Urinary bladder (tissue), 4 donors: ENCODE measurements at places on chromosomes 13 and 19. TPM values are rescaled to one million over a fixed set of nuclear protein-coding genes. Genes with fewer than 3 reads are reported as not detected.

The ZNF506 gene
- total RNA-seq, result 71.4 TPM

The MAST3 gene
- total RNA-seq, result 3.5 TPM

The DPF1 gene
- total RNA-seq, result 1.1 TPM

GRCh38 chr13:40488869-40489391 is 177.5 kb downstream of the FOXO1 start:
- no peak for DNase-seq

GRCh38 chr13:113086031-113086750 is 19.4 kb upstream of the F7 start:
- no peak for DNase-seq

DNA sequence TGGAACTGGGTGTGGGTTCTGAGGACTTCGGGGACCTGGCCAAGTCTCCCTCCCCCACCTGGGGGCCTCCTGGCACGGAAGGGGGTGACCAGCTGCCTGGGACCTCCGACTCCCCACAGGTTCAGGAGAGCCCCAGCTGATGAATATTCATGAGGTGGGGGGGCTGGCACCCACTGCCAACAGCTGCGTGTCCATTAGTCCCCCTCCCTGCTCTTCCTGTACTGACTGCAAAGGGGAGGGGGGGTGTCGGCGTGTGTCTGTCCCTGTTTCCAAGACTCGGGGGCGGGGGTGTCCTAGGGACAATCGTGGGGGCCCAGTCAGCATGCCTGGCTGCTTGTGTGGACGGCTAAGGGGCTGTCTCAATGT is 10.6 kb upstream of the NFIX start:
- DNase-seq, result no peak

DNA sequence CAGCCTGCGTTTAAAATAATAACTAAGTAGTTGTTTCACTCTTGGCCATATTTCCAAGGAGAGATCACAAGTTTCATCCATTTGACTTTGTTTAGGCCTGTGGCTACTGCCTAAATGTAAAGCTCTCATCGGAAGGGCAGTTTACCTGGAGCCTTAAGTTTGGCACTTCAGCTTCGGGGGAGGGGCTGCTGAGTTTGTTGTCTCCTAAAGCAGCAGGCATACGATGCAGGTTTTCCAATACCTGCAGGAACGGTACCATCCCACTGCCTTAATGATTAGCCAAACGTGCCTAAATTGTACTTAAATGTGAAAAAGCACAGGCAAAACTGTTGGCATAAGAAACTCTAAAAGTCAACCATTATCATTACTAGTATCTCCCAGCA is 63.1 kb downstream of the CRYL1 start:
- no peak for DNase-seq

DNA sequence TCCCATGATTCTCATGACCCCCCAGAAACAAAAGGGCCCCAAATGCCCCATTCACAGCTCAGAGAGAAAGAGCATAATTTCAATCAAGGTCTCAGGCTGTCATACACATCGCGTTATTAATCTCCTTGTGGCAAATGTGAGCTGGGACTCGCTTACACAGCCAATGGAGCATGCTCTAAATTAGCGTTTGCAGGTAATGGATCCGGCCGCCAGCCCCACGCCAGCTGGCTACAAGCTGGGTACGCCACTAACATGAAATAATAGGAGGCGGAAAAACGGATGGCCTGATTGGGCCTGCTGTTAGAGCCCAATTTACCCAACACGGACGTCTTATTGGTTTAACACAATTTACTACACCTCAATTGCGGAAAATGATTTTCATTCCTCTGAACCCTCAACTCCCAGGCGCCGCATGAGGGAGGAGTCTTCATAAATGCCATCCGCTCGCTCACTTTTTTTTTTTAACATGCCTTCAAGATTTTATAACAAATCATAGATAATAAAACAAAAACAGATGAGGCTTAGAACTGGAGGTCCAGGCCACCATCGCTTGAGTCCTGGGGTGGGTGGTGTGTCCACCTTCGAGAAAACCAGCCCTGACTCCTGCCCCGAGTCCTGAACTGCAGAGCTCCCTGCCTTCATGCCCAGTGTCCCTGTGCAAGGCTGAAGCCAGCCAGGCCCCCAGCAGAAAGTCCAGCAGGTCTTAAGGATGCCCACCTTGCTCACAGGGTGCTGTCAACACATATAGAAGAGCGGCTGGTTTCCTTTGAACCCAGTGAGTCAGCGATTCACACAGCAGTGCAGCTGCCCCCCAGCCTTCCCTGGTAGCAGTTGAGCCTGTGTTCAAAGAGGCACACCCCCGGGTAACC is 62.1 kb downstream of the PEPD start:
- DNase-seq, result no peak

GRCh38 chr19:5703819-5704818 is 14.0 kb downstream of the RPL36 start:
- no peak for DNase-seq

DNA sequence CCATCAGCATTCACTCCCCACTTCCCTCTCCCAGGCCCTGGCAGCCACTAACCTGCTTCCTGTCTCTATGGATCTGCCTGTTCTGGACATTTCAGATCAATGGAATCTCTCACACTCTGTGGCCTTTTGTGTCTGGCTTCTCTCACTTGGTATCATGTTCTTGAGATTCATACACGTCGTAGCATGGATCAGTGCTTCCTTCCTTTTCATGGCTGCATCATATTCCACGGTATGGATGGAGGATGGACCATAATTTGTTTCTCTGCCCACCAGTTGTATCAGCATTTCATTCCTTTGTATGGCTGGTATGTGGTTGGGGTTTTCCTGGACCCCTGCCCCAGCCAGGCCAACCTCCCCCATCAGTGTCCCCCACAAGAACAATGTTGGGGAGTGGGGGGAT is 36.2 kb downstream of the MYO9B start:
- DNase-seq, result no peak

GRCh38 chr13:100044936-100045335 is 44.0 kb upstream of the PCCA start:
- DNase-seq, result no peak

DNA sequence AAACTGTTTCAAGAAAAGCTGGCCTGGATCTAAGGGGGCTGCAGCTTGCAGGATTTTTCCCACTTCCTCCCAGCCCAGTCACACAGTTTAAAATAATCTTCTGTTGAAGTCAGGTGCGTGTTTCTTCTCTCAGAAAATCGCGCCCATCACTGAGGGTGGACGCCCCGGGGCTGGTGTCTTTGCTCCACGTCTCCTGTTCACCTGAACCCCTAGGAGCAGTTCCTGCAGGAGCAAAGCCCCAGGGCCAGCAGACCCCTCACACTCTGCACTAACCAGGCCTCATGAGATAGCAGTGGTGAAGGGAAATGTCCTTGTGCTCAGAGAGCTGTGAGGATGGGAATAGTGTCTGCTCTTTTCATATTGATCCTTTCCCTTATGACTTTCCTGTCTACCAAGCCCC is 920 bp upstream of the SIGLEC7 start:
- DNase-seq, result no peak

- DNase-seq, result no peak
Observed at GRCh38 chr13:100532090-100532766, 56.4 kb downstream of the GGACT start.

DNA sequence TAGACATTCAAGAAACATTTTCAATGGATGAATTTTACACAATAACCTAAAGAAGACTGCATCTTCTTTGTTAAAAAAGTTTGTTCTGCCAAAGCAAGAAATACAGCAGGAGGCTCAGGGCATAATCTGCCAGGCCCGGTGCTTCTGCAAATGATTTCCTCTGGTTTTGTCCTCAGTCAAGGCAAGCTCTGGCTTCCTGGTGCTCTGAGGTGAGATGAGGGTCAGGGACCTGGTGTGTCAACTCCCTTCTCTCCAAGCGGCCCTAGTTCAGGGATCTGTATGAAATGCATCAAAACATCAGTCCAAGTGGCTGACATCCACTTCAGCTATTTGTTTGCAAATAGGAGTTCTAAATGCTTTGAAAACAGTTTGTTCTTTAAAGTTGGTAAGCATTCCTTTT is 31.6 kb downstream of the LACC1 start:
- DNase-seq, result no peak

DNA sequence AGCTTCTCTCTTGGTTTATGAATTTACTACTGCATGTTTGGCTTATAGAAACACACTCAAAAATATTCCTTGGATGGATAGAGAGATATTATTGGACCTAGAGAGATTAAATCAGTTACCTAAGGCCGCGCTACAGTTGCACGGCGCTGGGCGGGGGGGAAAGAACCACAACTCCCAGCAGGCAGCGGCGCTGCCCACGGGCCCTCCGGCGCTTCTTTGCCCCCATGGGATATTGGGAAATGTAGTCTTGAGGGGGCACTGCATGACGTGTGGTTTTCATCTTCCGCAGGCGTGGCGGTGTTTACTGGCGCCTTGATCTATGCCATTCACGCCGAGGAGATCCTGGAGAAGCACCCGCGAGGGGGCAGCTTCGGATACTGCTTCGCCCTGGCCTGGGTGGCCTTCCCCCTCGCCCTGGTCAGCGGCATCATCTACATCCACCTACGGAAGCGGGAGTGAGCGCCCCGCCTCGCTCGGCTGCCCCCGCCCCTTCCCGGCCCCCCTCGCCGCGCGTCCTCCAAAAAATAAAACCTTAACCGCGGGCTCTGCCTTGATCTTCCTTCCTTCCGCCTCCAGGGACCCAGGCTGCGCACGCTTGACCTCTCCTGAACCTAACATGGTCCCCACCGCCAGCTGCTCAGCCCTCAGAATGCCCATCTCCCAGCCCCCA is 4.8 kb downstream of the EMP3 start:
- no peak for DNase-seq

DNA sequence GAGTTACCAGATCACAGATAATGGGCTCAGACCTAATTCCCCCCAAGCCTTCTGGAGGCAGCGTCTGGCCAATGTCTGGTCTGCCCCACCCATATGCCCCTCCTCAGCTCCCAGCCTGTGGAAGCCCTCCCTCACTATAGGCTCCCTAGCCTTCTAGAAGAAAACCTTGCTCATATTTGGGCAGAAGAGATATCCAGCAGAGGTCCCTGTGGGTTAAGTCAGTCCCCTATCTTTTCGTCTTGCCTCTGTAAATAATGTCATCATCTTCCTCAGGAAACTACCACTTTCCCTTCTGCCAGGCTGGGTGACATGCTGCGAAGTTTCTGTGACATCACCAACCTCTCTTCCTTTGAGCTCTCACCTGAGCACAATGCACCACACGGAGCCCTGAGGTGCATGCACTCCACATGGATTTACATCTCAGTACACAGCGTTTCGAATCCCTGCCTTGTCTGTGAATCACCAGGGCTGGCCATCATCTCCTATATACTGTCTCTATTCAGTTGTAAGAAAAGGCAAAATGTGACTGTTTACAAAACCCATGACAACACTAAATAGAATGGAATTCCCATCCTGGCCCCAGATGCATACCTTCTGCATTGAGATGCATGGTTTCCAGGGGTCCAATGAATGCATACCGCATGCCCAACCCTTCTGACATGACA is 112.8 kb downstream of the CRYL1 start:
- DNase-seq, result no peak

DNA sequence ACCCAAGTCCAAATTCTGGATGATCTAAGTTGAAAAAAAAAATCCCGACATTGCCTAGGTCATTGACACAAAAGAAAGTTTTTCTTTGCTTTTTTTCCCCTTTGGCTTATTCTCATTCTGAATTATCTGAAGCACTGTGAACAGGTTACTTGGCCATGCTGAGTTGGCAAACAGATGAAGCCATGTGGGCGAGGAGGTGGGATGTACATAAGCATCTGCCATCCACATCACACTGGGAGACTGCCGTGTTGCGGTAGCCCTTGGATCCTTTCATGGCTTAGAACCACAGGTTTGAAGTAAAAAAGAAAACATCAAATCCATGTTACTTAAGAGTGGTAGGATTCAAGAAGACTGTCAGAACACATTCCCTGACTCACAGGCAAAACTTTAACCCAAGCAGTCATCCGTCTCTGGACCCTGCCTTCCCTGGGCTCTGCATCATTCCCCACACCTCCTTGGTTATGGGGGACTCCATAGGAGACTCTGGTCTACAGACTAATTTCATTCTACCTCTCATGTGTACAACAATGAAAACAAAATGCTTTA is 242.5 kb upstream of the SERP2 start:
- no peak for DNase-seq

DNA sequence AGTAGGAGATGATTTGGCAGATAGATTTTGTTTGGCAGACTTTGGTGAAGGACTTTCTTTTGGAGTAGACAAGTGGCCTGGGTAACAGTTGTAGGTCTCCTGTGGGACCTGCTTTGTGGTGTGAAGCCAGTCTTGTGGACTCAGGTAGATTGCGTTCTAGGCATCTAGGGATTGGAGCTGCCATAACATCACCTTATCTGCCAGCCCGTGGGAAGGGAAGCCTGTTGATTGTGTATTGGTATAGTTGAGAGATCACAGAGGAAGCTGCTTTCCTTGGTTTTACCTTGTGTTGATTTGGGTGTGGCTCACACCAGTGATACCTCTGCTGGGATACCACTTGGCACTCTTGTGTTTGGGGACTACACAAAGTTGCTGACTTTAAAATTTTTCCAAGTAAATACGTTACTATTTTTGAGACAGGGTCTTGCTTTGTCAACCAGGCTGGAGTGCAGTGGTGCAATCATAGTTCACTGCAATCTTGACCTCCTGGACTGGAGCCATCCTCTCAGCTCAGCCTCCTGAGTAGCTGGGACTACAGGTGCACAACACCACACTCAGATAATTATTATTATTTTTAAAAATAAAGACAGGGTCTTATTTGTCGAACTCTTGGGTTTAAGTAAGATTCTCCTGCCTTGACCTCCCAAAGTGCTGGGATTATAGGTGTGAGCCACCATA is 7.8 kb downstream of the HNRNPM start:
- DNase-seq, result no peak

- no peak for DNase-seq
Observed at GRCh38 chr13:96768524-96768923, 225.8 kb downstream of the OXGR1 start.

DNA sequence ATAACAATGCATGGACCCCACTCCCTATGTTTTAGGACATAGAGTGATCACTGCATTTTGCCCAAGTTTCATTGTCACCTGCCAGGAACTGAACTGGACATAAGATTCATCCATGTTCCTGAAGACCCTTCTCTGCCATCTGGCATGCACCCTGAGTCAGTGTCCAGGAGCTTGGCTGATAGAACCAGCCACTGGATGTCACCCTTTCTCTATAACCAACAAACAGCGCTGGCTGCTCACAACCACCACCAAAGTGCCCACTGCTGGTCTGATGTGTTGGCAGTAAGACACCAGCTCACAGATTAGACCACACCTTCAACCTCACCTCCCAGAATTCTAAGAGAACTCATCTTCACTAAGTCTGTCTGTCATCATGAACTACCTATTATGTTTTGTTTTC is 333.4 kb downstream of the ITGBL1 start:
- DNase-seq, result no peak

GRCh38 chr13:110138700-110139036 is 168.3 kb downstream of the COL4A1 start:
- no peak for DNase-seq
